OCI-LY7 (cell line): ENCODE measurements at places on chromosomes 12 and 14.

DNA sequence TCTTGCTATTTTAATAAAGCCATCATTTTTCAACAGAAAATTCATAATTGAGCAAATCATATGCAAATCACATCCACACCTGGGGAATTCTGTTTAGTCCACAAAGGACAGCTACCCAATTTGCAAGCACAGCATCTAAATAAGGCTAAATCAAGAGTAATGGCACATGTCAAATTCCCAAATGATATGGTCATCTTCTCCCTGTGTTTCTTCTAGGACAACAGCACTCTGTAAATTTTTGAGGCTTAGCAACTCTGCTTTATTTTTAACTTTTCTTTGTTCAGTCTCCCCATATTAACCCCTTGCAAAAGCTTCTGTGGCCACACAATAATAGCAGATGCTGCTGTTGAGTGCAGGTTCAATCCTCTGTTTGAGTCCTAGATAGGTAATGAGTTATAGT, 155.6 kb upstream of the DAAM1 start:
- DNase-seq, result no peak

DNA sequence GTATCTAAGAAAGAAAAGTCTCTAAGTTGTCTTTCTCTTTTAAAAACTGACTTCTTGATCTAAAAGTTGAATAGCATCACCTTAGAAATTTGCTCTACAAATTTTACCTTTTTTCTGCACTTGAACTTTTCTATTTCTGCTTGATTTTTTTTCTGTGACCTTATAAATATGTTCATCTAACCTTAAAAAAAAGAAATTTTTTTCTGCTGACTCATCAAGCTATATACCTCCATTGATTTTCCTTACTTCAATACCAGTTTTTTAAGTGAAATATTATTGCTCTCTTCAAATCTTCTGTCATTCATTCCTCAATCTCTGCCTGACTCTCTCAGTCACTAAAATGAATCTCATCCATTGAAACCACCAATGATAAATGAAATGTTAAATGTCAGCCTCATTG, 910.1 kb downstream of the GALC start:
- no peak for DNase-seq

DNA sequence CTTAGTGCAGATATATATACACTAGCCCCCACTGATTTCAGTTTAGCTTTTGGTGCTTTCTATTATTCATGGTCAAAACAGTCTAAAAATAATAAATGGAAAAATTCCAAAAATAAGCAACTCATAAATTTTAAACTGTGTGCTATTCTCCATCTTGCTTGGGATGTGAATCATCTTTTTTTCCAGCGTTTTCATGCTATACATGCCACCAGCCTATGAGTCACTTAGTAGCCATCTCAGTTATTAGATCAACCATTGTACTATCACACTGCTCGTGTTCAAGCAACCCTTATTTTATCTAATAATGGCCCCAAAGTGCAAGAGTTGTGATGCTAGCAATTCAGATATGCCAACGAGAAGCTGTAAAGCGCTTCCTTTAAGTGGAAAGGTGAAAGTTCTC, 73.9 kb upstream of the KRR1 start:
- no peak for DNase-seq

DNA sequence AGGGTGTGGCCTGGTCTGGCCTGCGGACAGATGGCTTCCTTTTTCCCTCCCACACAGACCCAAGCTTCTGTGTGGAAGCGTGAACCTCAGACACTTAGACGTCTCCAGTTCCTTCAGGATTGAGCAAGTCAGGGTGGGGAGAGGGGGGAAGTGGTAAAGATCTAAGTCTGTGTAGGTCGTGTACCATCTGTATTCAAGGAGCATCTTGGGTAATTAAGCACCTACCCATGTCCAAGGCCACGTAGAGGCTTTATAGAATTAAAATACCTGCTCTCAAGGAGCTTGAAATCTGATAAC, 1.7 kb downstream of the AVIL start:
- DNase-seq, result no peak

- no peak for DNase-seq
Observed at GRCh38 chr12:52317468-52318052, 3.6 kb downstream of the KRT83 start.

DNA sequence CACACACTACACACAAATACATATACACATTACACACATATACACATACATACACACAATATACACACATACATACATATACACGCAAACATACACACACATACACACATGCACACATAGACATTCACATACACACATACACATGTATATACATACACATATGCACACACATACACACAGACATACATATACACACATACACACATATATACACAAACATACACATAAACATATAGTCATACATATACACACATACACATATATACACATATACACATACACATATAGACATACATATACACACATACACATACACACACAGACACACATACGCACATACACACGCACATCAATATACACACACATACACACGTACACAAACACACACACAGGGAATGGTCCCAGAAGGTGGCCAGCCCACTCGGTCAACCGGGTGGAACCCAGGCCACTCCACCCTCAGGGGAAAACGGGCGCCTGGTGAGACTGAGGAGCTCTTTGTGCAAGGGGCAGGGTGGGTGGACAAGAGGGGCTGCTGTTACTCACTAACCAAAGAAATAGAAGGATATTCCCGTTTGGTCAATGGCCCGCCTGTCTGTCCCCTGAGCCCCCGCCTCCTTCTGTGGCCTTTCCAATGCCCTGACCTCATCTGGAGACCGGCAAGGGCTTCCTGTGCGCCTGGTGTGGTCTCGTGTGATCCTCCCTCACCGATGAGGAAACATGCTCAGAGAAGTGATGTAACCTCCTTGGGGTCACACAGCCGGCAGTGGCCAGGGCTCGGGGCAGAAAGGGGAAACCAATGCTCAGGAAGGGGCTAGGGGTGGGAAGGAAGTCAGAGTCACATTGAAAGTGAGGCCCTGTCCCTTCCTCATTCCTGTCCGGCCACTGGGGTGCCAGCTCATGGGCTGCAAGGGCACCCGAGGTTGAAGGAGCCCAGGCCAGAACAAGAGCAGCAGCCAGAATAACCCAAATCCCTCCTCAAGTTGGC, 5.3 kb downstream of the TRPV4 start:
- no peak for DNase-seq

- no peak for DNase-seq
Observed at GRCh38 chr12:86929962-86930361, 673.8 kb upstream of the MGAT4C start.

DNA sequence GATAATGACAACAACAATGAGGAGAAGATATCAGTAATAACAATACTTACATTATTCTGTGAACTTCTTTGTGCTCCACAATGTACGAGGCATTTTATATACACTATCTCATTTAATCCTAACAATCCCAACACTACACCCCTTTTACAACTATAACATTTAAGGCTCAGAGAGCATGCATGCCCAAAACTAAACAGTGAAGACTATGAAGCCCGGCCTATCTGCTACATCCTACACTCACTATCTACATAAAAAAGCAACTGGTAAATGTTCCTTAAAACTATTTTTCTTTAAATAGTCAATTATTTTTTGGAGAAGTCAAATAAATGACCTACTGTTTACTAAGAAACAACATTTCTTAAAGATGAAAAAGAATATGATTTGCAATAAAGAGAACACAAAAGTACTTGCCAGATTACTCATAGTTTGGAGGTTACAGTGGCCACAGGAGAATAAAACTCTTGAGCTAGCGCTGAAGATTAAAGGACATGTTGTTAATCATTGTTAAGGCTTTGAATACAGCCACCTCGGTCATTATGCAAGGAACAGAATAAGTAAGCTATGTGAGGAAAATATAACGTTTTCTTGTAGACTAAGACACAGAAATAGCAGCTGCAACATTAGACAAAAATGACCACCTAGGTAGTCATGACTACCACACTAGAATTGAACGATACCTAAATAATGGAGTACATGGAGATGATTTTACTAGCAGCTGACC, 56.7 kb downstream of the EPS8 start:
- DNase-seq, result no peak

GRCh38 chr12:117571321-117571720, 209.9 kb upstream of the NOS1 start:
- no peak for DNase-seq

GRCh38 chr12:4201333-4202100, 72.0 kb upstream of the CCND2 start:
- DNase-seq, result no peak

GRCh38 chr12:109775172-109775881, 57.9 kb downstream of the TRPV4 start:
- peak; percentile 62 for DNase-seq

DNA sequence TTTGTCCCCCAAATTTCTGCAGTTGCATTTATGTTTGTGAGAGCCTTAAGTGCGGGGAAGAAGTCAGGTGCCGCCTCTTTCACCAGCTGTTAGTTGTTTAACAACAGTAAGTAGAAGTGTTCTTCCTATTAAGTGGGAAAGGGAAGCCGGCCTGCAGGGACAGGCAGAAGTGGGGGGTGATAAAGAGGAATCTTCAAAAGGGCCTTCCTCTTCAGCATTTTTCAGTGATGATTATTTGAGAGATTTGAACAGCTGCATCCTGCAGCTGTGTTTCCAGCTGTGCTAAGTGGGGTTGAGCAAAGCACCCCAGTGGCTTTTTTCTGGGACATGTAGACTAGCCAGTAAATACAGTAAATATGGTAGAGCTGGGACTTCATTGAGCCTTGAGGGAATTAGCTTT, 32.1 kb upstream of the SLC38A1 start:
- peak; percentile 48 for DNase-seq

DNA sequence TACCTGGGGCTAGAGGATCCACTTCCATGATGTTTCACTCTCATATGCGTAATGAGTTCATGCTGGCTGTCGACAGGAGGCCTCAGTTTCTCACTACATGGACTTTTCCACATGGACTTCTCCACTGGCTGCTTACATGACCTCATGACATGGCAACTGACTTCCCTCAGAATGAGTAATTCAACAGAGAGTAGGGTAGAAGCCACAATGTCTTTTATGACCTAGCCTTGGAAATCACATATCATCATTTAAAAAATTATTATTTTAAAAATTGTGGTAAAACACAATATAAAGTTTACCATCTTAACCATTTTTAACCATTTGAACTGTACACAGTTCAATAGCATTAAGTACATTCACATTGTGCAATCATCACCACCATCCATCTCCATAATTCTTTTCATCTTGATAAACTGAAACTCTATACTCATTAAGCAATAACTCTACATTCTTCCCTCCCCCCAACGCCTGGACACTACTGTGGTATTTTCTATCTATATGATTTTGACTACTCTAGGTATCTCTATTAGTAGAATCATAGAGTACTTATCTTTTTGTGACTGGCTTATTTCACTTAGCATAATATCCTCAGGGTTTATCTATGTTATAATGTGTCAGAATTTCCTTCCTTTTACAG, 144.5 kb downstream of the TGFB3 start:
- no peak for DNase-seq

DNA sequence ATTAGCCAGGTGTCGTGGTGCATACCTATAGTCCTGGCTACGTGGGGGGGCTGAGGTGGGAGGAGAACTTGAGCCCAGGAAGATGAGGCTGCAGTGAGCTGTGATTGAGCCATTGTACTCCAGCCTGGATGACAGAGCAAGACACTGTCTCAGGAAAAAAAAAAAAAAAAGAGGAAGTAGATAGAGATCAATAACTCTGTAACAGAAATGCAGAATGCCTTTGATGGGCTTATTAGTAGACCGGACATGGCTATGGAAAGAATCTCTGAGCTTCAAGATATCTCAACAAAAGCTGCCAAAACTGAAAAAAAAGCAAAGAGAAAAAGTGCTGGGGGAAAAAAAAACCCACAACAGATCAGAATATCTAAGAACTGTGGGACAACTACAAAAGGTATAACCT, 37.5 kb downstream of the GPR68 start:
- DNase-seq, result no peak

DNA sequence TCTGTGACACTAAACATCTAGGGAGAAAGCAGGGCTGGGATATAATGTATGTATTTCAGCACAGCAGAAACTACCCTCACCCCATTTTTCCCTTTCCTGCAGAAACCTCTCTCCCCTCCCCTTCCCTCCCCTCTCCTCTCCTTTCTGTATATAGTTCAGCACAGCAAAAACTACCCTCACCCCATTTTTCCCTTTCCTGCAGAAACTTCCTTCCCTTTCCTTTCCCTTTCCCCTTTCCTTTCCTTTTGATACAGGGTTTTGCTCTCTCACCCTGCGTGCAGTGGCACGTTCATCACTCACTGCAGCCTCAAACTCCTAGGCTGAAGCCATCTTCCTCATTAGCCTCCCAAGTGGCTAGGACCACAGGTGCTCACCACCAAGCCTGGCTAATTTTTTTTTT, 2.1 kb downstream of the PMEL start:
- DNase-seq, result no peak

GRCh38 chr12:12020762-12021161, 50.0 kb upstream of the BCL2L14 start:
- DNase-seq, result no peak

- no peak for DNase-seq
Observed at GRCh38 chr12:97758194-97758501, 295.5 kb downstream of the RMST start.

GRCh38 chr14:89221109-89221810, 195.8 kb downstream of the FOXN3 start:
- DNase-seq, result no peak

- no peak for DNase-seq
Observed at GRCh38 chr14:53793790-53794505, 162.7 kb downstream of the BMP4 start.

DNA sequence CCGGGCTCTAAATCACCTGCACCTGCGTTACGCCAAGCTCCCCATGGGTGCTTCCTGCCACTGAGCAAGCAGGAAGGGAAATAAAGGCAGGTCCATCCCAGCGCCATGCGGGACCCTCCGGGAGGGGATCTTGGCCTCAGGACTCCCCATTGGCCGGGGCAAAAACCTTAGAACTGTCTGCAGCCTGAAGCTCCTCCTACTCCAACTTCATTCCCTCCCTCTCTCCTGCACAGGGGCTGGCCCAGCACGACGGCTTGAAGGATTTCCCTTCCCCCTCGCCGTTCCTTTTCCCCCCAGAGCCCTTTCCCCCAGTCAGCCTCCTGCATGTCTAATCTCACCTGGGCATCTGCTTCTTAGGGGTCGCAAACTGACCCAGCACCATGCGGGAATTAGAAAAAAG, 137.2 kb upstream of the NCOR2 start:
- no peak for DNase-seq

DNA sequence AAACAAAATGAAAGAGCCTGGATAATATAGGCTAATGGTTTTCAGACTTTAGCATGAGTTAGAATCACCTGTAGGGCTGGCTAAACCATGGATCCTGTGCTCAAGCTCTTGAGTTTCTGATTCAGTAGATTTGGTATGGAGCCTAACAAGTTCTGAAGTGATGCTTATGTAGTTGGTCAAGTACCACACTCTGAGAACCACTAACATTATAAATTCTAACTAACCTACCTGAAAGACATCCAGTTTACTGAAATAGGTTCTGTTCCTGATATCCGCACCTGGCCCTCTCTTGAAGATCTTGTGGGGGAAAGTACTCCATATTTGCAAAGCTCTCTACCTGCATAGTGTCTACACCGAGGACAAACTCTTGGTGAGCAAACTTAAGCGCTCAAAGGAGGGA, 59.4 kb upstream of the VSX2 start:
- DNase-seq, result no peak

- DNase-seq, result no peak
Observed at GRCh38 chr12:52708010-52708409, 4.7 kb upstream of the KRT77 start.

- no peak for DNase-seq
Observed at GRCh38 chr12:10214895-10215267, 2.2 kb downstream of the GABARAPL1 start.

- no peak for DNase-seq
Observed at GRCh38 chr14:62206456-62206855, 444.2 kb downstream of the SNAPC1 start.
